COR-L47 (cell line): ENCODE measurements at places on chromosomes 6 and 20.
A peak's percentile ranks its signal among the peaks of the same experiment; 100 is the strongest.

- DNase-seq: no peak
Observed at GRCh38 chr6:165451838-165452237, 142.4 kb upstream of the C6orf118 start.

DNA sequence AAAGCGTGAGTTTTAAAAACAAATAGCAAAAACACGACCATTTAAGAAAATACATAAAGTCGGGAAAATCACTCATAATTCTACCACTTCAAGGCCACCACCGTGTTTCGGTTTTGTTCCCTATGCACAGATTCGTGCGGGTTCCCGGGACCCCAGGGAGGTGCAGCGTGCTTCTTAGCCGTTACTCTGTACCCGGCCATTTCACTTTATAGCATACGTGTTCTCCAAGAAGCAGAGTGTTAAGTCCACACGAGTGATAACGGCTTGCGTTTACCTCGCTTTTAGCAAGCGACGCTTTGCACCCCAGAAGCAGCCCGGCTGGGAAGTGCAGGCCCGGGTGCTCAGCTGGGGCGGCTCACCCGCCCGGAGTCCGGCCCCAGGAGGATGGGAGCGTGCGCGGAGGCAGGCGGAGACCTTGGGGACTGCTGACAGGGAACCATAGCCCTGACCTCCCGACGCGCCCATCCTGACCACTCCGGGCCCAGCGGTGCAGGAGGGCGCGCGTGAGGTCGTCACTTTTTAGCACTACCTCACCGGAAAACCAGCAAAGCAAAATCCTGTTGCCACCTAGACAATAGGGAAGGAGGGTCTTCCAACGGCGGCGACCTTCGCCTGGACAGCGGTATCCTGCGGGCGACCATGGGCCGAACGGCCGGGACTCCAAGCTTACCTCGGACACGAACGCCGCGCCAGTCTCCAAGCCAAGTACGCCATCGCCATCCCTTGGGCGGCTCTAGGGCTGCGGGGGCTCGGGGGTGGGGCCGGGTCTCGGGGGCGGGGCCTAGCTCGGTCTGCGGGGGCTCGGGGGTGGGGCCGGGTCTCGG, at the start of gene ECI2:
ECI2 (minus strand) TSS at position 735 of the 824 bp plus-strand sequence; CDS start at position 720, 15 bp downstream.
- peak; percentile 49 for DNase-seq

DNA sequence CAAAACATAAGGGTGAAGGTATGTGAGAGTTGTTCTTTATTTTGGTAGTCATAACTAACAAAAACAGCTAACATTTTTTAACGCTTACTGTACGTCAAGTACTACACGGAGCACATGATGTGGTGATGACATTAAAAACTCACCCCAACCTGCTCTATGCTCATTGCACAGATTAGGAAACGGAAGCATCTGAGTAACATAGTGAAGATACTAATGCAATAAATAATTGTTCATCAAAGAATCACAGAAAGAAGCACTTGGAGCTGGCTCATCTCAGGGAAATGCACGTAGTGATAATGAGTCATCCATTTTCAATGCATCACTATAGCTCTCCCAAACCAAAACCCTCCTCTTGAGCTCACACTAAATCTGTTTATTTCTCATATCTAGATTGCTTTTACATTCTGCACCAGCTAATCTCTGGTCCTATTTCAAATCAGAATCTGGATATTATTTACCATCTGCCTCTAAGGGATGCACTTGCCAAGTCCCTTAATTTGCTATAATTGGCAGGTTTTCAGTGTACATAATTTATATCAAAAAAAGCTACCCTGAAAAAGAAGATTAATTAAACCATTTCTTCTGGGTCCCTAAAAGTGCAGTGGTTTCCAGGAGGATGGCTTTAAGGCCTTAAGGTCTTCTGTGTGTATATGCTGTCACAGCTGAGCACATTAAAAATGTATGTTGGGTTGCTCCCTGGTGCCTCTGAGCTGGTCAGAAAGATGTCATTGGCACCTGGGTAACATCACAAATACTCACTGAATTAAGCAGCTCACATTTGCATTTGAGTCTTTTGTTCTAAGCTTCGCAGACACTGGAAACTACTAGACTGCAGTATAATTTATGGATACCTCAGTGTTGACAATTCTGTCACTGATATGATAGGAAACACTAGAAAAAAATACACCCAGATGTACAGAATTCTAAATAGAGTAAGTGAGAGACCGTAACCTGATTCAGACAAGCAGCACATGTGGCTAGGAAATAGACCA, 677.4 kb upstream of the CITED2 start:
- no peak for DNase-seq

- no peak for DNase-seq
Observed at GRCh38 chr6:16621002-16621401, 140.3 kb downstream of the ATXN1 start.

DNA sequence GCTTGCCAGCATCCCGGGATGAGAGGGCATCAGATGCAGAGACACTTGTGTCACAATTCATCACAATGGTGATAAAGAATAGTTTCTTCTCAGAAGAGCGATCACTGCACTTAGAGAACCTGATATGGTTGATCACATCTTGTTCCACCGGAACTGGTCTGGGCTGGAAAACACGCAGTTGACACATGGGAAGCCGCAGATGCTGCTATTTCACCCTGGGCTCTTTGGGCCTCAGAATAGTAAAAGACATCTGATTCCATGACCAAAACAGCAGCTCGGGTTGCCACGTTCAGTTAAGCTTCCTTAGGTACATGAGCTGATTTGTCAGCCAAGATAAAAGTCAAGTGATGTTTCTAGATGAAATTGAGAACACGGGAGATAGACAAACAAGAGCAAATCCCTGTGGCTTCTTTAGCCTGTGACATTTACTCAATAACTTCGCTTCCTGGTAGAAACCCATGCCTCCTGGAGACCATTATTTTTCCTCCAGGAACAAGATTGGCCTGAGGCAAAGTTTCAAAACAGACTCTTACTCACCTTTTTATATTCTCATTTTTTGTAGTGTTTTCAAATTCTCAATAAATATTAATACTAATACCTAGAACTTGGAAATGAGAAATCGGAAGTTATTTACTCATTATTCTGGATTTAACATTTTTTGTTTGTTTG, 59.4 kb downstream of the TRMT6 start:
- no peak for DNase-seq

DNA sequence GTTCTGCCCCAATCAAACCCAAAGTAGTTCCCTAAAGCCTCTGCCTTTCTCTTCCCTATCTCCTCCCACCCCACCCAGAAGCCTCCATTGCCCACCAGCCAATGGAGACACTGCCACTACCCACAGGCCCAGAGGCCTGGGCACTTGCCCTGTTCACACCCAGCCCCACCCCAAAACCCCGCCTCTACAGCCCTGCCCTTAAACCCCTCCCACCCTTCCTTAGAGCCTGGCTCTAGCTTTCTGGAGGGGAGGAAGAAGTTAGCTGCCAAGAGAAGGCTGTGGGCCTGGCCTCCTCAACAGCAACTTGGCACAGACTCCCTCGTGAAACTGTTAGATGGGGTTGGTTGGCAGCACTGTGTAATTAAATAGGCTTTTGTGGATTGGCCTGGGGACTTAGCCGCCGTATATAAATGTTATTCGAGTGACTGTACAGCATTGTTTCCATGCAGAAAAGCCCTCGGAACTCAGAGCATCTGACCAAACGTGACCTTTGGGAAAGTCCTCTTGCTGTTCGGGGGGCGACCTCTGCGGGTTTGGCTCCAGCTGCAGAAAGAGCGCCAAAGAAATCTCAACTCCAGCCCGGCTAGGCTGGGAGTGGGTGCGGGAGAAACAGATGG, 31.4 kb downstream of the COL11A2 start:
- DNase-seq: no peak
